ENCODE measurements at places on chromosomes 12 and 14.
A peak's percentile ranks its signal among the peaks of the same experiment; 100 is the strongest.

DNA sequence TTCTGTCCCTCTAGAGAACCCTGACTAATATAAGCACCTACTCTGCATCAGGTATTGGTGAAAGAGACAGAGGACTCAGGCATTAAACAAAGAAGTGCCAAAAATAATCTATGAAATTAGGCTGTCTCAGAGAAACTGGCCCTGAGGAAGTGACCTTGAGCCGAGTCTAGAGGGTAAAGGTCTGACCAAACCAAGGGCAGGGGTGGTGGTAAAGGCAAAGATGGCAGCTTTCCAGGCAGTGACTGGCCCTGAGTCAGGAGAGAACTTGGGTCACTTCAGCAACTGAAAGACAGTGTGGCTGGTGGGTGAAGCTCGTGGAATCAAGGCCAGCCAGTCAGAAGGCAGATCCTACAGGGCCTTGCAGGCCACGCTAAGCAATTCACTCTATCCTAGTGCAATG is 30.6 kb downstream of the CDKL1 start:
- DNase-seq: no peak

DNA sequence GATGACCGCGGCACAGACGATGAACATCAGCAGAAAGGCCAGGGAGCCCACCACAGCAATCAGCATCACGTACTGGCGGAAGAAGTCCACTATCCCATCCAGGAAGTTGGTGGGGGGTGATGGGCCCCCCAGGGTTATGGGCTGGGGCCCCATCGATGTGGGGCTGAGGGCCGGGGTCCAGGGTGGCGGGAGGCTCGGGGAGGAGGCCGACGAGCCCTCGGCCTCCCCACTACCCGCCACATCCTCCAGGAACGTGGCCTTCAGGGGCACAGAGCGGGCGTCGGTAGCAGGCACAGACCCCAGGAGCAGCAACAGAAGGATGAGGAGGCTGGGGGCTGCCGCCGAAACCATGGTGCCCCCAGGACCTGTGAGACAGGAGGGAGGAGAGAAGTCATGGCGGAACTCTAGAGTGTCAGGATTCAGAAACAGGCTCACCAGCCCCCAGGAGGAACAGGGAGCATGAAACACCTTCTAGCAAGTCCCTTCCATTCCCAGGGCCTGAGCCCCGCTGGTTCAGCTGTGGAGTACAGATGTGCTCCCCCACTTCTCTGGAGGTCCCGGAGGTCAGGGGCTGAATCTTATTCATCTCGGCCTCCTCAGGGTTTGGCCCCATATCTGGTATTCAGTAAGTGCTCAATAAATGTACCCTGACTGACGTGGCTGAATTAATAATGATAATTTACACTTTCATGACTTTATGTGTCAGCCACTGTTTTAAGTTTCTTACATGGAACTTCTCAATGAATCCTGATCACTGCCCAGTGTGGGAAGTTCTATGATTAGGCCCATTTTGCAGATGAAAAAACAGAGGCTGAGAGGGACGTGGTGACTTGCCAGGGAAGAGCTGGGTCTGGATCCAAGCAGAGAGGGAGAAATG is 5.6 kb downstream of the TMEM119 start:
- no peak for DNase-seq

GRCh38 chr12:50567926-50568325 is 63.1 kb downstream of the DIP2B start:
- DNase-seq: no peak

- peak; percentile 23 for DNase-seq
These were observed 85.7 kb downstream of the BORCS5 start for GRCh38 chr12:12442548-12443071.
